ENCODE measurements at places on chromosomes 11 and 22.
A peak's percentile ranks its signal among the peaks of the same experiment; 100 is the strongest.

- peaks cover 71% of the 10 kb centered on the region for H3K4me1 ChIP-seq
- peaks cover 24% of the 10 kb centered on the region for H3K36me3 ChIP-seq
- peak overlapping the region; percentile 97 for H3K27ac ChIP-seq
- peaks cover 6% of the 10 kb centered on the region for H3K27me3 ChIP-seq
- H3K4me3 ChIP-seq: peak overlapping the region; percentile 85
Observed at GRCh38 chr11:64247729-64248531, 1.2 kb upstream of the PPP1R14B start.

- no peak overlapping the region for H3K4me3 ChIP-seq
- peaks cover 32% of the 10 kb centered on the region for H3K4me1 ChIP-seq
- H3K27me3 ChIP-seq: no peaks in the 10 kb centered on the region
- DNase-seq: no peak
Observed at GRCh38 chr11:68999093-68999747, 13.8 kb downstream of the MRGPRF start.

DNA sequence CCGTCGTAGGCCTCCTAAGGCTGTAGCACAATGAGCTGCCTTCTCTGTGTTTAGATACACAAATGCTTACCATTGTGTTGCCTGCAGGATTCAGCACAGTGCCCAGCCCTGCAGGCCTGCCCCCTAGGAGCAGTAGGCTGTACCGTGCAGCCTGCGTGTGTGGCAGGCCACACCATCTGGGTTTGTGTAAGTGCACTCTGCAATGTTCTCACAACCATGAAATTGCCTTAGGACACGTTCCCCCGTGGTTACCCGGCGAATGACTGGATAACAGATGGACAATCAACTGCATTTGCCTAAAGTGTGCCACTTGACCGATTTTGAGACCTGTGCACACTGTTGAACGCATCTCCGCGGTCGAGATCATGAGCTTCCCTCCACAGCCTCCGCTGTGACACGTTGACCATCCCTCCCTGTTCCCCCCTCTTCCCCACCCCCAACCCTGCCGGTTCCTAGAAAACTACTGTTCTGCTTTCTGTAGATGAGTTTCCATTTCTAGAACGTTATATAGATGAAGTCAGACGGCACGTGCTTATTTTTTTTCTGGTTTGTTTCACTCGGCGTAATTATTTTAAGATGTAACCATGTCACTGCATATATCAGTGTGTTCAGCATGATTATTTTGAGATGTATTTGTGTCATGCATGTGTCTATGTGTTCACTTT lies 22.2 kb upstream of the CTSD start:
- H3K4me3 ChIP-seq: no peak overlapping the region
- H3K27me3 ChIP-seq: no peaks in the 10 kb centered on the region
- DNase-seq: no peak

- peaks cover 17% of the 10 kb centered on the region for H3K27me3 ChIP-seq
- no peak overlapping the region for H3K4me3 ChIP-seq
- no peak overlapping the region for H3K27ac ChIP-seq
- DNase-seq: no peak
Observed at GRCh38 chr11:128574576-128575011, 12.8 kb downstream of the ETS1 start.

DNA sequence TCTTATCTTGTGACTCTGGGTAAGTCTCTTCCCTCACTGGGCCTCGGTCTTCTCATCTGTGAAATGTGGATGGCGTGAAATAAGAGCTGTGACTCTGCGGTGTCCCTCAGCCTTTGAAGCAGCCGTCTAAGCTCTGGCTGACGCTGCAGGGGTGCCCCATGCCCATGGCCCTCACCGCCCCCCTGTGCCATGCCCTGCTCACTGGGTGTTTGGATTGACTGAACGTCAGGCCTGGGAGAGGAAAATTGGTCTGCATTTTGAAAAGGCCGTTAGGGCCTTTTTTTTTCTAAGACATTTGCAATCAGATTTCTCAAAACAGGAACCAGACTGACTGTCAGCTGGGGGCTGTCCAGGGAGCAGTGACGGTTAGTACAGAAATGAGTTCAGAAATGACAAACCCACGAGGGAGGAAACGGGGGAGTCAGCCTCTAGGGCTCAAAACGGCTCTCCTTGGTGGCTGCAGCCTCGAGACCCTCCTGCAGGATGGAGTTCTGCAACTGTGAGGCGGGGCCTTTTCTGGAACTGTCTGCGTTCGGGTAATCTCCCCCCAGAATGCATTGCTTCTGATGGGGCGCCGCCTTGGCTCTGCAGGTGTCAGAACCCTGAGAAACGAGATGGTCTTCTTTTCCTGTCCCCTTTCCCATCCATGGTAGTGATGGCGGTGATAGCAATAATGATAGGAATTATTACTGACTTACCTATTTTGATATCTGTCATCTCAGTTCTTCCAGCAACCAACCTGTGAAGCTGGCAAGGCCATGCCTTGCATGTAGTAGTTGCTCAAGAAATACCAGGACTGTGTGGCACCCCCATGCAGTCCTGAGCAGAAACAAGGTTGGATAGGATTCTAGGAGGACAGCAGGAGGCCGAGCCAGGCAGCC lies 2.0 kb downstream of the GRK2 start:
- no peak overlapping the region for H3K27ac ChIP-seq
- H3K27me3 ChIP-seq: no peaks in the 10 kb centered on the region
- DNase-seq: no peak
- H3K4me1 ChIP-seq: peaks cover 72% of the 10 kb centered on the region
- peaks cover 48% of the 10 kb centered on the region for H3K36me3 ChIP-seq

DNA sequence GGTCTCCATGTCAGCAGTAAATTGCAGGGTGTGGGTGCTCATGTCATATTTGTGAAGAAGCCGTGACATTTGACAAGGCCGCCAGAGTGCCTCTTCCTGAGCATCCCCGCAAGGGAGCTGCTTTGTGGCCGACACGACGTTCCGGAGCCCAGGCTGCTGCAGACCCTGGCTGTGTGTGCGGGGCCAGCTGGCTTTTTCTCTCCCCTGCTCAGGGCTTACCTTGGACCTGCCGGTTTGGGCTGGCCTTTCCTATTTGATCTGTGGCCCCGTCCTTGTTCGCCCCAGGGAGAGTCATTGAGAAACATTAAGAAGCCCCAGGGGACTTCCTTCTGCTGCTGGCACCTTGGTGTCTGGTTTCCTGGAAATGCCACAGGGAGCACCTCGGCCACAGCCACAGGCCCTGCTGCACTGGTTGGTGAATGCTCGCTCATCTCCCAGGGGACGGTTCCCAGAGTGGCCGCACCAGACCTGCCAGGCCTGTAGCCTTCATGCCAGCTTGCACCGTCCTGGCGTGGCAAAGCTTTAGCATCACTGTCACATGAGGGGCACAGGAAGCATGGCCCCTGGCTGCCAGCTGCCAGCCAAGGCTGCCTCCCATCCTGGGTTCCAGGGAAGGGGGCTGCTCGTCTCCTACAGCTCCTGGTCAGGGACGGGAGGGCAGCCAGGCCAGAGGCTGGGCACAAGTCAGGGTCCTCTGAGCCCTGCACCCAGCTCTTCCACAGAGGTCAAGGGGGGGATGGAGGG lies 5.4 kb downstream of the GRK2 start:
- H3K4me1 ChIP-seq: peaks cover 98% of the 10 kb centered on the region
- DNase-seq: no peak
- H3K27ac ChIP-seq: peak overlapping the region; percentile 52
- H3K36me3 ChIP-seq: peaks cover 75% of the 10 kb centered on the region

GRCh38 chr11:14150878-14151277 lies 188.4 kb downstream of the SPON1 start:
- H3K4me3 ChIP-seq: no peak overlapping the region
- no peaks in the 10 kb centered on the region for H3K27me3 ChIP-seq
- no peaks in the 10 kb centered on the region for H3K36me3 ChIP-seq
- H3K4me1 ChIP-seq: no peaks in the 10 kb centered on the region
- H3K27ac ChIP-seq: no peak overlapping the region

GRCh38 chr11:66225066-66225465 lies 43.4 kb upstream of the RAB1B start:
- peaks cover 55% of the 10 kb centered on the region for H3K36me3 ChIP-seq
- no peaks in the 10 kb centered on the region for H3K27me3 ChIP-seq
- H3K27ac ChIP-seq: no peak overlapping the region

DNA sequence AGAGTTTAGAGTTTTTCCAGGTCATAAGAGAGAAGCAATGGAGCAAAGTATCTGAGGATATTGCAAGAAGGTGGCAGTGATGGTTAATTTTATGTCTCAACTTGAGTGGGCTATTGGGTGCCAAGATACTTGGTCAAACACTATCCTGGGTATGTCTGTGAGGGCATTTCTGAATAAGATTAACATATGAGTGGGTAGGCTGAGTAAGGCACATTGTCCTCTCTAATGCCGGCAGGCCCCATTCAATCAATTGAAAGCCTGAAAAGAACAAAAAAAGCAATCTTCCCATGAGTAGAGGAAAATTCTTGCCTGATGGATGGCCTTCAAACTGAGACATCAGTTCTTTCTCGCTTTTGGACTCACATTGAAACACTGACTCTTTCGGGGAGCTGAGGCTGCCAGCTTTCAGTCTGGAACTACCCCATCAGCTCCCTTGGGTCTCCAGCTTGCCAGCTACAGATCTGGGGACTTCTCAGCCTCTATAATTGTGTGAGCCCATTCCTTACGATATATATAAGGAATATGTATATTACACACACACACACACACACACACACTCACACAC lies 228.8 kb downstream of the BUD13 start:
- peaks cover 19% of the 10 kb centered on the region for H3K4me1 ChIP-seq
- no peak overlapping the region for H3K27ac ChIP-seq
- no peak overlapping the region for H3K4me3 ChIP-seq
- H3K36me3 ChIP-seq: no peaks in the 10 kb centered on the region
- no peaks in the 10 kb centered on the region for H3K27me3 ChIP-seq

- no peaks in the 10 kb centered on the region for H3K27me3 ChIP-seq
- no peak overlapping the region for H3K4me3 ChIP-seq
- H3K36me3 ChIP-seq: peaks cover 42% of the 10 kb centered on the region
- peaks cover 47% of the 10 kb centered on the region for H3K4me1 ChIP-seq
Observed at GRCh38 chr22:21622919-21623647, 6.7 kb downstream of the YDJC start.

- H3K4me1 ChIP-seq: peaks cover 66% of the 10 kb centered on the region
- peaks cover 8% of the 10 kb centered on the region for H3K27me3 ChIP-seq
- H3K4me3 ChIP-seq: peak within 1 kb of the TSS; percentile 38
- no peak for DNase-seq
- H3K36me3 ChIP-seq: peaks cover 59% of the 10 kb centered on the region
- peak within 1 kb of the TSS; percentile 67 for H3K27ac ChIP-seq
Observed at GRCh38 chr11:65575568-65576231, at the start of gene EHBP1L1. Gene EHBP1L1, plus strand, starts transcription at chr11:65576053. Its CDS starts 250 bp downstream, at chr11:65576303.

- DNase-seq: no peak
- no peaks in the 10 kb centered on the region for H3K36me3 ChIP-seq
- no peak overlapping the region for H3K4me3 ChIP-seq
- peaks cover 2% of the 10 kb centered on the region for H3K27me3 ChIP-seq
- no peaks in the 10 kb centered on the region for H3K4me1 ChIP-seq
- H3K27ac ChIP-seq: no peak overlapping the region
Observed at GRCh38 chr11:116403794-116404461, 368.9 kb downstream of the BUD13 start.

DNA sequence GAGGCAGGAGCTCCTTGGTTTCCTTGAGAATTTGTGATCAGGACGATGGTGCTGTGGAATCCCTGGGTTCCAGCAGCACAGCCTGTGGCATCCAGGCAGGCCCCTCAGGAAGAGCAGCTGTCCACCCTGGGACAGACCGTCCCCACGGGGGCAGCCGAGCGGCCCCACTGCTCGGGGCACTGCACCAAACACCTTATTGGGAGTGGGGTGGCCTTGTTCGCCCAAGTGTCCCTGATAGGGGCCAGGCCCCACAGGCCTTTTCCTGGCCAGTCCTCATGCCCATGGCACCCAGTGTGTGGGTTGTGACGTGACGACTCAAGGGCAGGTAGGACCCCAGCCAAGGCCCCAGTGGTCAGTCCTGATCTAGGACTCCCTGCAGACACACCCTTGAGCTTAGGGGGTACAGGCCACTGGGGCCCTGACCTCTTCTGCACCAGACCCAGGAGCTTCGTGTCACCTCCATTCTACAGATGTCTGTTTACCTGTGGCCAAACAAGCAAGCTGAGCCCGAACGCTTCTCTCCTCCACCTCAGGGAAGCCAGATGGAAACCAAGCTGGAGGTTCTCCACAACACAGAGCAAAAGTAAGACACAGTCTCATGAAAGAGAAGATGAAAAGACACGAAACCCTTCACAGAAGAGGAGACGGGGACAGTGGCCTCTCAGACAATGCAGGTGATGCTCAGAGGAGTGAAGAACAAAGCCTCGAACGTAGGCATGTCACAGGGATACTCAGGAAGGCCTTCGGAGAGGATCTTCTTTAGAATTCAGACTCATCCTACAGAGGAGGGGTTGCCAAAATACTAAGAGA lies 1.6 kb upstream of the BRD1 start:
- no peak for DNase-seq
- no peak overlapping the region for H3K4me3 ChIP-seq
- peaks cover 33% of the 10 kb centered on the region for H3K4me1 ChIP-seq
- H3K27ac ChIP-seq: no peak overlapping the region
- H3K27me3 ChIP-seq: no peaks in the 10 kb centered on the region
- peaks cover 16% of the 10 kb centered on the region for H3K36me3 ChIP-seq

DNA sequence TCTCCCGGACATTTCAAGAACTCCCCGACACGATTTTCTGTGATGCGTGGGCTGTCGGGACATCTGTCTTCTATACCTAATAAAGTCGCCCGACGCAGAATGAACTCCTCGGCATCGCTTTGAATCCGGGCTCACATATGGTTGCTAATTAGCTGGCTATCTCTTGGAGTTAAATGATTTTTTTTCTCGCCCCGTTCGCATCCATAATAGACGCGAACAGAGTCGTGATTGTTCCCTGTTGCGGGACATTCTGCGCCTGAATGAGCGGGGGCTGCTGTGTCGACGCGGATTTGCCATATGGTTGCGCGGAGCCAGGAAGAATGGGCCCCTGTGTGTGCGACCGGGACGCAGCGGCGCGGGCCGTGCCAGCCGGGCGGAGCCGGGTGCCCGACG lies 16.4 kb downstream of the CDKN1C start:
- no peaks in the 10 kb centered on the region for H3K36me3 ChIP-seq
- H3K4me1 ChIP-seq: peaks cover 58% of the 10 kb centered on the region
- DNase-seq: no peak
- H3K27me3 ChIP-seq: peaks cover 33% of the 10 kb centered on the region
- peak overlapping the region; percentile 22 for H3K27ac ChIP-seq

DNA sequence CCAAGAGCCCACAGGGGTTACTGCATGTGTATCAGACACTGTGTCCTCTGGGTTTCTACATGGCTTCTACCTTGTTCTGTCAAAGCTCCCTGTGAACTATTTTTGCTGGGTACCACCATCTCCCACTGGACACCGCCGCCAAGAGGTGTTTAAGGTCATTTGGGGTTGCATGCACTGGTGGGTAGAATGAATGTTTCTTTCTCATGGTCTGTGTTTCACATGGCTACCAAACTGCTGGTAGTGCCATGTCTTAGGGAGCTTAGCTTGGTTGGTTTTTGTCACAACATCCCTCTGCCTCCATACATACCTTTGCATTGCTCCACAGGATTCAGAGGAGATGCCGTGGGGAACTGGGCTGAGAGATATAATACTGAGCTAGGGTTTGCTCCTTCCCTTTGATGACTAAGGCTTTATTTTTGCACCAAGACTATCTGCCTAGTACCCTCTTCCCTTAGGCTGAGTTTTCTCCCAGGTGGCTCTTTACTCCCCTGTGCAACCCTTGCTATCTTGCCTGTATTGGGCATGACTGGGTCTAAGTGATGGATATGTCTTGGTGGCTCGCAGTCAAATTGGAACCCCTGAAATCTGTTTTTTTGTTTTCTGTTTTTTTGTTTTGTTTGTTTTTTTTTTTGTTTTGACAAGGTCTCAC lies 73.2 kb downstream of the BDNF start:
- no peaks in the 10 kb centered on the region for H3K4me1 ChIP-seq
- no peak overlapping the region for H3K27ac ChIP-seq
- H3K36me3 ChIP-seq: no peaks in the 10 kb centered on the region
- H3K4me3 ChIP-seq: no peak overlapping the region
- H3K27me3 ChIP-seq: no peaks in the 10 kb centered on the region
